ENCODE measurements at places on chromosomes 3 and 15.

GRCh38 chr3:130084436-130084980, 2.9 kb downstream of the ALG1L2 start:
- no peak for DNase-seq

DNA sequence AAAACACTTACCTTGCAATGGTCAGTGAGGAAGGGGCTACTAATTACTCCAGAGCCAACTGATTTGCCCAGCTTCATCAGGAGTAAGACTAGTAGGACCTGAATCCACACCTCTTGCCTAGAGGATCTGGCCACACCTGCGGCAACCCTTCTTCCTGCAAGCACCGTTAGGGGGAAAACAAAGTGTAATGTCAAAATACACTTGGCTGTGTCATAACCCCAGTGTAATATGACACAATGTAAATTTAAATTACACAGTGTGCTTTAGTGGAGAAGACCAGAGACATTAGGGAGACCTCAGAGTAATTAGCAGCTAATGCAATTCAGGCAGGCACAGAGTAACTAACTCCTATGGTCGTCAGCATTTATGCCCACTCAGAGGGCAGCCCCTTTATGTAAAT, 308.5 kb upstream of the ARRDC4 start:
- DNase-seq = no peak

DNA sequence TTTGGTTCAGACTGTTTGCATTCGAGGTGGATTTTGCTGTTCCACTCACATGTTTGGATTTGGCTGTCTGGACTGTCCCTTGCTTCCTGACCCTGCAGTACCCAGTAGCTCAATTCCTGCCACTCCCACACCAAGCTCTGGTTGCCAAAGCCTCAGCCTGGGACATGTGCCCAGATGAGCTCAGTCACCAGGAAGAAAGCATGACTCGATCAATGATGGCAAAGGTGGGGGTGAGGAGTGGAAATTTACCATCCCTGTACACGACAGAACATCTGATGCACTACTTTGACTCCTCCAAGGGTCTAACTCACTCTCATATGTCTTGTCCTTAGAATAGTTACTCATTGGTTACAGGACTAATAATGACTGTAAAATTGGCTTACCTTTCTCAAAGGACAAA, 45.2 kb downstream of the ZNF385D start:
- DNase-seq = peak; percentile 20

- DNase-seq = no peak
Observed at GRCh38 chr3:141845407-141846049, 30.9 kb upstream of the ATP1B3 start.
